ENCODE measurements at places on chromosomes 16 and 17.
A peak's percentile ranks its signal among the peaks of the same experiment; 100 is the strongest.

GRCh38 chr17:78329263-78330059, 30.4 kb downstream of the SOCS3 start:
- peak; percentile 88 for DNase-seq

- DNase-seq: no peak
Observed at GRCh38 chr16:85682516-85682915, 6.2 kb downstream of the GINS2 start.

DNA sequence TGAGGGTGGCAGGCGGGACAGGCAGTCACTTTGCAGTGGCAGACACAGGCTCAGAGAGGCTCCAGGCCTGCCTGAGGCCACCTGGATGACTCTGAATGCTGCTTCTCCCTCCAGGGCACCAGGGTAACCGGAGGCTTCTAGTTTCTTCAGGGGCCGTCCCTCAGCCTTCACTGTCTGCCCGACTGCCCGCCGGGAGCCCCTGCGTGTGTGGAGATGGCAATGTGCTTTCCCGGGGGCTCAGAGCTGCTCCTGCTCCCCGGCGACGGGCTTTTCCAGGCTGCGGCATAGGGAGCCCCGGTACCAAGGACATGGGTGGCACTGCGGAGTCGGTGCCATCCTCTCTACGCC, 51.5 kb downstream of the CBFA2T3 start:
- DNase-seq: no peak

DNA sequence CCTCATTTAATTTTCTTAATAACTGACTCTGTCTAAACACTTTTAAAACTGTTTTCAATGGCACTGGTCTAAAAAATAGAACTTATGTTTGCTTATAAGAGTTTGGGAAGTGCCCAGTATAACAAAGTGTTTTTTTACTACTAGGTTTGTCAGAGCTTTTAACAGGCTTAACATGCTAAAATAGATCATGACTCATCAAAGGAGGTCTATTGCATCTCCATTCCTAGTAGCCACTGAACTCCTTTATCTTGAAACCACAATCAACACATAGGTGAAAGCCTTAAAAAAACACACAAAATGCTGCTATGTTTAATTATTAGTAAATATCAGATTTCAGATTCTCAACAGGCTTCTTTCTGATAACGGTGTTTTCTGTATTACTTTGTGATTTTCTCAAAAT, 196.4 kb upstream of the KIF2B start:
- DNase-seq: peak; percentile 74

GRCh38 chr16:89341697-89342694, 124.5 kb downstream of the ZNF778 start:
- DNase-seq: no peak

GRCh38 chr16:70416748-70417616, 21.9 kb downstream of the ST3GAL2 start:
- no peak for DNase-seq
